ENCODE measurements at places on chromosomes 12 and 14. TPM values are rescaled to one million over a fixed set of nuclear protein-coding genes. Genes with fewer than 3 reads are reported as not detected.

Gene TAS2R9
- total RNA-seq: 2.1 TPM

Gene NOVA1
- 2.8 TPM for total RNA-seq

Gene MAPK1IP1L
- total RNA-seq: 49.8 TPM

Gene STXBP6
- 0.82 TPM for total RNA-seq

Gene OSGEP
- 103 TPM for total RNA-seq

Gene MYO1A
- 0.47 TPM for total RNA-seq

Gene BCL11B
- 21.1 TPM for total RNA-seq

DNA sequence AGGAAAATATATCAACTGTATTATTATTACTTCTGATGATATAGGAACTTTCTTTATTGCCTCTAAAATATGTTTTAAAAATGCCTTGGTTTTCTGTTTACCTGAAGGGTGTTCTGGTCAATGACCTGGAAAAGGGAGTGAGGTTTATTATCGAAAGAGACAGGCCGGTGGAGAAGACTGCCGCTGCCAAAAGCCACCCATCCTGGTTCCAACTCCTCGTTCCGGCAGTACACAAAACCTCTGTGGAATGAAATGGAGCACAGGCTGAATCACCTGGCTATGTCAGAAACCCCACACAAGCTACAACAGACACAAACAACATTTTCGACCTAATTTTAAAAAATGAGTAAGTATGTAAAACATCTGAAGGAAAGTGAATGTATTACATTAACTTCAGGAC, 73.6 kb downstream of the HECTD4 start:
- no peak for DNase-seq

DNA sequence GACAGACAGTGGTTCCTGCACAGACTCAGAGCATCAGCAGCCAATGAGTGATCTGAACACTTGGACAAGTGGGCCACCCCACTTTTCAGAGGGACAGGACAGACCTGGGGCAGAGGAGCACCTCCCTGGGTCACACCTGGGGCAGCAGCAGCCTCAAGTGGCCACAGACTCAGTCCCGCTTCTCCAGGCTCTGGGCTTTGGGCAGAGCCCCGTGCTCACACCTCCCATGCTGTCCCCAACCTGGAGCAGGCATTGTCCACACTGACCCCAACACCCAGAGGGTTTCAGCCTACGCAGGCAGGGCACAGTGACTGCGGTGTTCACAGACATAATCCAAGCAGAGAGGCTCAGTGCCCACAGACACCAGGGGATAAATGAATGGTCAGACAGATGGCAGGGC, 135.5 kb upstream of the SFSWAP start:
- no peak for DNase-seq

DNA sequence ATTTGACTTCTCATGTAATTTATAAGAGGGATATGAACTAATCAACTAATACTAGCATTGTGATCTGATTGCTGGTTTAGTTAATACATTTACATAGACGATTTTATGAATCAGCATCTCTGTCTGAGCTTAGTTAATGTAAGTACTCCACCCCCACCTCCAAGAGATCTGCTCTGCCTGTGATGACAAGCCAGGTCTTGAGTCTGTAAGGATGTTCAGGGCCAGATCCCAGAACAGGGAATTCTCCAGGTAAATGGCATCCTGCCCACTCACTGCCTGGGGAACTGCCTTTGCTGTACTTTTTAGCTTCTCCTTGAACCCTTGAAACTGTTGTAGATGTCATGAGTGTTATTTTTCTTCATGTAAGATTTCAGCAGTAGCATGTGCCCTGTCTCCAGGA, 289.8 kb downstream of the RGS6 start:
- no peak for DNase-seq

DNA sequence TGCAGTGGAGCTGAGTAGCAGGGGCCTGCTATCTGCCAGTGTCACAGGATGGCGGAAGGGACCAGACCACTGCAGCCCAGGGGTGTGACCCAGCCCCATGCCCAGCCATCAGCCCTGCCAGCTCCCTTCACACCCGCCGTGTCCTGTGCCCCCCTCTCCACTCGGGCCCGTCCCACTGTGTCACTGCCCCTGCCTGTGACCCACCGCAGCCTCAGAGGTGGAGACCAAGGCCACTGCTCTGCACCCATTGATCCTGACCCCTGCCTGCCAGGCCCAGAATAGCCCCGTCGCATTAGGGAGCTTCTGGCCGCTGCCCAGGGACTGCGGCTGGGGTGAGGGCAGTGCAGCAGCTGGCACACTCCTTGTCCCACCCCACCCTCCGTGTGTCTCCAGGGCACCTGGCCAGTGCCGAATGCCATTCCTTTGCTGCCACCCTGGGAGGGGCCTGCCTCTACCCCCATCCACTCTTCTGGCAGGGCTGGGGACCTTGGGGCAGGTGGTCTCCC, 2.1 kb upstream of the CRIP2 start:
- no peak for DNase-seq

GRCh38 chr12:9364224-9365176, 156.3 kb upstream of the PZP start:
- DNase-seq: no peak

GRCh38 chr12:105948331-105948730, 190.4 kb downstream of the NUAK1 start:
- no peak for DNase-seq

GRCh38 chr14:91388551-91388975, 29.1 kb downstream of the CCDC88C start:
- DNase-seq: no peak

- DNase-seq: no peak
These were observed 155.8 kb upstream of the FOXN3 start for GRCh38 chr14:89572596-89573398.

- no peak for DNase-seq
These were observed 6.1 kb downstream of the CCDC184 start for GRCh38 chr12:48189331-48190125.

DNA sequence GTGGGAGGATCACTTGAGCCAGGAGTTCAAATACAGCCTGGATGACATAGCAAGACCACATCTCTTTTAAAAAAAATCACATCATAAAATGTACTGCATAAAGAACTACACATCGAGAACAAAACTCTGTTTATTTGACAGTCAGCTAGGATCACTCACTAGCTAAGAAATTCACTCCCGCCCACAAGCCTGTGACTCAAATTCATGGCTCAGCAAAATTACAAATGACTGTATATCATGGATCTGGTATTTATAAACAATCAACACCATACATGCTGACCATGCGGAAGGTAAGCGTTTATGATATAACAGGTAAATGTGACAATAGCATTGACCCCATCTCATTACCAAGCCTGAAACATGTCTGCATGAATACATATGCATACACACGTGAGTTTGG, 206.5 kb downstream of the EFCAB11 start:
- DNase-seq: no peak

- DNase-seq: no peak
These were observed 107.7 kb upstream of the BCAT1 start for GRCh38 chr12:25056486-25057130.

GRCh38 chr14:68628605-68629310, 164.1 kb downstream of the ZFP36L1 start:
- DNase-seq: no peak

- DNase-seq: no peak
These were observed 77.7 kb downstream of the ARF6 start for GRCh38 chr14:49970474-49971147.

GRCh38 chr12:48894271-48894670, 28.6 kb upstream of the RND1 start:
- DNase-seq: no peak

DNA sequence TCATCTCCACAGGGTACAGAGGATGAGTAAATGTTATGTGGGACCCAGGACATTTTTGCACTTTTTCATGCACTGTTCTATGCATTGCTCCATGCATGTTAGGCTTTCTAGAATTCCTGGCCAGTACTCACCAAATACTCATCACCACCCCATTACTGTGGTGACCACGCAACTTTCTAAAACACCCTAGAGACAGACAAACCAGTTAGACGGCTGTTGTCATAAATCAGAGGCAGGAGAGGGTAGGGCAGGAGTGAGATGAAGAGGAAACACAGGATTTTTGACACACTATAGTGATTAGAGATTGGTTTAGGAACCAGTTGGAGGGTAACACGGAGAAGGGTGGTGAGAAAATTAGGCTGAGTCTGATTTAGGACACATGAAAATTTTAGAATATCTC, 59.3 kb downstream of the IFNG start:
- no peak for DNase-seq

GRCh38 chr12:58064666-58065065, 123.3 kb downstream of the ATP23 start:
- no peak for DNase-seq

Data from spleen (tissue), 13 donors.